ENCODE measurements at places on chromosomes 4 and X.

GRCh38 chrX:19761554-19762295, 125.7 kb downstream of the SH3KBP1 start:
- H3K4me1 ChIP-seq: peaks cover 22% of the 10 kb centered on the region
- no peak overlapping the region for H3K4me3 ChIP-seq
- H3K36me3 ChIP-seq: no peaks in the 10 kb centered on the region
- no peak for DNase-seq
- H3K27ac ChIP-seq: no peak overlapping the region

- no peak overlapping the region for H3K27ac ChIP-seq
- H3K27me3 ChIP-seq: no peaks in the 10 kb centered on the region
- no peak overlapping the region for H3K4me3 ChIP-seq
- DNase-seq: no peak
- no peaks in the 10 kb centered on the region for H3K4me1 ChIP-seq
Measured at GRCh38 chr4:157389741-157390140, 169.2 kb downstream of the GRIA2 start.

DNA sequence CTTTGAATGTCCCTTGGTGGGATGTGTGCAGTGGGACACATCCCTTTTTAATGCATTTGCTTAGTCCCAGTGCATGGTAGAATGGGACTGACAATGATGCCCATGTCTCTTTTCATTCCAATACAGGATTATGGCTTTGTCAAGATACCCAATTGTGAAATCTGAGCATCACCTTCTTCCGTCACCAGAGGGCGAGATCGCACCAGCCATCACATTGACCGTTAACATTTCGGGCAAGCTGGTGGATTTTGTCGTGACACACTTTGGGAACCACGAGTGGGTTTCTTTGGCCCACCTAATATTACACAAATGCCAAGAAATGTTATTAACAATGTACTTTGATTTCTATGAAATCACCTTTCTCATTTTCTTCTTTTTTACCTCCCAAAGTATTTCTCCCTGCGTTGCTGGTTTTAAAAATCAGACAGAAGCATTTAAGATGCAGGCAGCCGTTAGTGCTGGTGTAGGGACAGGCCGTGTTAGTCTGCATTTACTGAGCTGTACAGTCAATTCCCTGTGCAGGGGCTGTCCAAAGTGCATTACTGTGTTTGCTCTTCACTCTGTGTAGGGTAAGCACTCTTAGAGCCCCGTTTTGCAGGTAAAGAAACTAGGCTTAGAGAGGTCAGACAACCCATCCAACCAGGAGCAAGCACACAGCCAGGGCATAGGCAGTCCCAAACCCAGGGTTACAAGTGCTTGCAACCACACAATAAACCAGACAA, 46.5 kb downstream of the CWH43 start:
- no peak overlapping the region for H3K4me3 ChIP-seq
- H3K36me3 ChIP-seq: no peaks in the 10 kb centered on the region
- H3K27ac ChIP-seq: no peak overlapping the region
- no peaks in the 10 kb centered on the region for H3K27me3 ChIP-seq
- no peak for DNase-seq

DNA sequence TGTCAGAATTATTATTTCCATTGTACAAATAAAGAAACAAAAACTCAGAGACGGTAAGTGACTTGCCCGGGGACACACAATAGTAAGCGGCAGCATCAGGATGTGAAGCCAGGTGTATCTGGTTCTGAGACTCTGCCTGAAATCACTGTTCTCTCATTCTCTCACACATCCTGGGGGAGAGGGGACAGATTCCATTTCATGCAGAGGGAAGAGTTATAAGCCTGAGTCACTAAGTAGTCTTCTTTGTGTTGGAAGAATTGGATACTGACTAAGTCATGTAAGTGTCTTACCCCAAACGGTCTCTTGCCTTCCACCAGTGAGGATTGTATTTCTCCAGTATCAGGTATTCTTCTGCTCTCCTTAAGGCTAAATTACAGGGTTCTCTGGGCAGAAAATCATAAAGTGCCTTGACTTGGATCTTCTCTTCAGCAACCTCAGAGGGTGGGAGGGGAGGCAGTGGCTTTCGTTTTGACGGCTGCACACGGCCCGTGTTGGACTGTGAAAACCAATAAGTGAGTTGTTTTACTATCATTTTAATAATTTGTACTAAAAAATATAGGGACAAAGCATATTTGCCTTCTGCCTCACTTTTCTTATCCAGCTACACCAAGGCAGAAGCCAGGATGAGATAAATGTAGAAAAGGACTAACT, 21.9 kb downstream of the TXK start:
- H3K4me3 ChIP-seq: no peak overlapping the region
- H3K27ac ChIP-seq: no peak overlapping the region
- H3K36me3 ChIP-seq: no peaks in the 10 kb centered on the region
- H3K4me1 ChIP-seq: no peaks in the 10 kb centered on the region
- no peak for DNase-seq

DNA sequence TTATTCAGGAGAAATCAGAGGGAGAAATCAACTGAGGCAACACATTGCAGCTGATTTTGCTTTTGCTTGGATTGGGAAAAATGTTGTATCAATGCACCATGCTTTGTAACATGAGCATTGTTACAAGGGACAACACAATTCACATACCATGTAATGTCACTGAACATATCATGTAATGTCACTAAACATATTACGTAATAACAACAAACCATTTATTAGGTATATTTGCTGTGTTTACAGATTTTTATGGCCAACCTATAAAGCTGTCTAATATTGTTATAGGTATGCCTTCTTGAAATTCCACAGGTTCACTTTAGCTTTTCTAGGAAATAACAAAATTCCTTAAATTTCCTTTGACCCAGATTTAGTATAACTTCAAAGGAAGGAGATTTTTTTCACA, 5.0 kb upstream of the HERC3 start:
- H3K27ac ChIP-seq: no peak overlapping the region
- H3K36me3 ChIP-seq: no peaks in the 10 kb centered on the region
- no peak overlapping the region for H3K4me3 ChIP-seq
- DNase-seq: no peak
- no peaks in the 10 kb centered on the region for H3K27me3 ChIP-seq
